Activated T-cell treated with anti-CD3 and anti-CD28 coated beads, Interleukin-2, amount 50 U/mL, for 4 hours (primary cell): ENCODE measurements at places on chromosomes 7 and 10. TPM values are rescaled to one million over a fixed set of nuclear protein-coding genes. Genes with fewer than 3 reads are reported as not detected.

The KLF14 gene
- total RNA-seq, result not detected

The C7orf57 gene
- 0.15 TPM for total RNA-seq

The NCF1 gene
- total RNA-seq, result 1.1 TPM

The ATP6V1F gene
- total RNA-seq, result 120 TPM

The ADAP1 gene
- 75.0 TPM for total RNA-seq

The TLL2 gene
- not detected for total RNA-seq

The IDI2 gene
- total RNA-seq, result not detected

The FEZF1 gene
- not detected for total RNA-seq

DNA sequence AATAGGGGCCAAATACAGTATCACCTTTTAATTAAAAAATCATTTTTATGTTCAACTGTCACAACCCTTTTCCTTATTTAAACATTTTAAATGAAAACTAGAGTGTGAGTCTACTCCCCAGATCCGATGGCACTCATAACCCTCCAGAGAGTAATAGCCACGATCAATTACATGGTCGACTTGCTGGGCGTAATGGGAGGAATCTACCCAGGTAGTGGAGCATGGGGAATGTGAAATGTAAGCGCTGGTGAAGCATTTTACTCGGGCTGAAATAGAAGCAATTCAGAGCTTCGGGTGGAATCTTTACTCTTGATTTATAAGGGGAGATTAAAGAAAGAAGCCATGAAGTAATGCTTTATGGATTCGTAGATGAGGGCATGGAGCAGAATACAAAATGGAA, 321.9 kb downstream of the ACTR3B start:
- no peak for DNase-seq

DNA sequence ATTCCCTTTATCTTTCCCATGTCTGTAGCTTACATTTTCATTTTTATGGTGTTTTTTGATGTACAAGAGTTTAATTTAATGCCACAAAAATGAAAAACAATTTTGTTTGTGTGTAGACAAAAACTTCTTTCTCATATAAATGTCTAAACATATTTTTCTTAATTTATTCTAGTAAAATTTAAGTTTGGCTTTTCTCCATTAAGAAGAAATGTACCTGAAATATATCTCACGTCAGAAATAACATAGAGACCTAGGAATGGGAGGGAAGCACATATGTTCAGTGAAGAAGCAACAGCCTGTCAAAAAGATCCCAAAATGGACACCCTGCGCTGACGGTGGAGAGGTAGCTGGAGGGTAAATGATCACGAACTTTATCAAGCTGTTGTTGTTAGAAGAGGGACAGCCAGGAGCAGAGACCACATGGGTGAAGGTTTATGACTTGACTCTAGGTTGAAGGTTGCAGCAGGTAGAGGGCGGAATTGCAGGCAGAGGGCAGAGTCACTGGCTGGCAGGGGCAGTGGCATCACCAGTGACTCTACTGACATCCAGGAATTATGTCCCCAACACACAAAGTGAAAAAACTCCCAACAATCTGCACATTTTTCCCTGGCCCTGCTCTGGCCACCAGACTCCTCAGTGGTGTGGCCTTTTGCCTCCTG, 225.9 kb upstream of the PRSS58 start:
- no peak for DNase-seq

DNA sequence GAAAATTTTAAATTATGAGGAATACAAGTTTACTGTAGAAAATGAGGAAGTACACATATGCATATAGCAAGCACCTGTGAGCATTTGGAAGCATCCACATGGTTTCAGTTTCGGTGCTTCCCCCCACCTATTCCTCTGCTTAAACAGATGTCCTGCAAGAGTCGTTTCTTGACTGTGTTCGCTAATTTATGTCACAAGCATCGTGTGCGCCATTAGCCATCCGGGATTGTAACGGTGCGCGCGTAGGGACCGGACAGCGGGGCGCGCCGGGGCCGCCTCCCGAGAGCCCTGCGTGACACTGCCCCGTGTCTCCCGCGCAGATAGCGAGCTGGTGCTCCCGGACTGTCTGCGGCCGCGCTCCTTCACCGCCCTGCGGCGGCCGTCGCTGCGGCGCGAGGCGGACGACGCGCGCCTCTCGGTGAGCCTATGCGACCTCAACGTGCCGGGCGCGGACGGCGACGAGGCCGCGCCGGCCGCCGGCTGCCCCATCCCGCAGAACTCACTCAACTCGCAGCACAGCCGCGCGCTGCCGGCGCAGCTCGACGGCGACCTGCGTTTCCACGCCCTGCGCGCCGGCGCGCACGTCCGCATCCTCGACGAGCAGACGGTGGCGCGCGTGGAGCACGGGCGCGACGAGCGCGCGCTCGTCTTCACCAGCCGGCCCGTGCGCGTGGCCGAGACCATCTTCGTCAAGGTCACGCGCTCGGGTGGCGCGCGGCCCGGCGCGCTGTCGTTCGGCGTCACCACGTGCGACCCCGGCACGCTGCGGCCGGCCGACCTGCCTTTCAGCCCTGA, 90.9 kb downstream of the NEURL1 start:
- DNase-seq, result peak; percentile 70

DNA sequence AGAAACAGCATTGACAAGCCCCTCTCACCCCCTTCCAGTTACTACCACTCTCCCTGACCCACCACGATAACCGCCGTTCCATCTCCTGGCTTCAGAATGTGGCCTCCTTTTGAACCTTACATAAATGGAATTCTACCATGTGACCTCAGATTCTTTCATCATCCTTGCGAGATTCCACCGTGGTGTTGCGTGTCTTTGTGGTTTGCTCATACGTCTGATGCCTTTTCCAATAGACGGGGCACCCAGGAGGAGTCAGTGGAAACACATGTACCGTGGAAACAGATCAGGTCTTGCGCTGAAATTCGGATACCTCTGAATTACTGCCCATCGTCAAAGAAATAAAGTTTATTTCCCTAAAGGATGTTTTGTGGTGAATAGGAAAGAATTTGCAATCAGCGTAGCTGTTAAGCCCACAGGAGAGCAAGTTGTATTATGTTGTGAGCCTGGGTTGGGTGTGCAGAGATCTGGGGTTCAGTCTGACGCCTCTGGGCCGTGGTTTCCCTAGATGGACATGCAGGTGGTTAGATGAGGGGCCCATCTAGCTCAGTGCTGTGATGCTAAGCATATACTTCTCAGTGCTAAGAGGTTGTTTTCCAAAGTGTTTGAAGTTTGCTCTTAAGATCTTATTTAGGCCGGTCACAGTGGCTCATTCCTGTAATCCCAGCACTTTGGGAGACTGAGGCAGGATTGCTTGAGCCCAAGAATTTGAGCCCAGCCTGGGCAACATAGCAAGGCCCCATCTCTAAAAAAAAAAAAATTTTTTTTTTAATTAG, 29.1 kb downstream of the GTF2IRD1 start:
- DNase-seq, result no peak

DNA sequence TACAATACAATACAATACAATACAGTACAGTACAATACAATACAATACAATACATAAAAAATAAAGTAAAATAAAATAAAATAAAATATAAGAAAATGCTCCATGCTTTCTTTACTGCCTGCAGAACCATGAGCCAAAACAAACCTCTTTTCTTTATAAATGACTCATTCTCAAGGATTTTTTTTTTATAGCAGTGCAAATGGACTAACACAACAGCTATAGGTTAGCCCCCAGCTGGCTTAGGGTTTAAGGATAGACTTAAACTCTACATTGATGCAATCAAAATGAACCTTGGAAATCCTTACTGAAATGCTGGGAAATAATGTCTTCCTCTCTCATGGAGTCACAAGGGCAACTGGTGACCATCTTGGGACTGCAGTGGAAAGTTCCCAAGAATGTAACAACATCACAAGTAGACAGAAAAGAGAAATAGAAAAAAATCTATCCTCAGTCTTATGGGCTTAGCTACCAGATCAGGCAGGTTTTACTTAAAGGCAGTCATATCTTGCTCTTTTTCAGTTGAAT, 348.9 kb downstream of the ARL4A start:
- no peak for DNase-seq

GRCh38 chr7:95867309-95867708, 95.0 kb downstream of the DYNC1I1 start:
- no peak for DNase-seq

DNA sequence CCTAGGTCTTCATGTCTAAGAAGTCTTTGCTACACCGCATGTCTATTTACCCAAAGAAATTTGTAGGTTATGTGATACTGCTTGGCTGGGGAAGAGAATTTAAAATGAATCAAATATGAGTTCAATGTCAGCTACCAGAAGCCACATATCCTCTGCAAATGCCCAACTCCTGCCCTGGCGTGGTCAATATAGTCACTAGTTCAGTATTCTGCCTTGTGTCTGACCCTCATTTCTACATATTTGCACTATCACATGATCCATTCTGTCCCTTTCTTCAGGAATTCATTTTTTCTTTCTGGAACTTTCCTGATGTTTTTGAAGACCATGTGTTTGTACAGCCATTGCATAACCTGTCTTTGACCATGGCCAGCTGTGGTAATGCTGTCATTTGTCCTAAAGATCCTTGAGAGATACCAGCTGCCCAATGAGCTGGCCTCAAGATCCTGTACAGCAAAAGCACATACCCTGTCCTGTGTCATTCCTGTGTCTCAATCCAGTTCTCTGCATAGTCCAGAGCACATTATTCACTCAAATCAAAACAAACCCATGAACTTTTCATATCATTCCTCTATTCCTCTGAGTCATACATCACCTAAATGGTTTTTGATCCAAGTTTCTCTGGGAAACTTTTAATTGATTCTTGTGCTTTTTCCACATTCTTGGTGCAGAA, 524.5 kb downstream of the PARD3 start:
- no peak for DNase-seq

DNA sequence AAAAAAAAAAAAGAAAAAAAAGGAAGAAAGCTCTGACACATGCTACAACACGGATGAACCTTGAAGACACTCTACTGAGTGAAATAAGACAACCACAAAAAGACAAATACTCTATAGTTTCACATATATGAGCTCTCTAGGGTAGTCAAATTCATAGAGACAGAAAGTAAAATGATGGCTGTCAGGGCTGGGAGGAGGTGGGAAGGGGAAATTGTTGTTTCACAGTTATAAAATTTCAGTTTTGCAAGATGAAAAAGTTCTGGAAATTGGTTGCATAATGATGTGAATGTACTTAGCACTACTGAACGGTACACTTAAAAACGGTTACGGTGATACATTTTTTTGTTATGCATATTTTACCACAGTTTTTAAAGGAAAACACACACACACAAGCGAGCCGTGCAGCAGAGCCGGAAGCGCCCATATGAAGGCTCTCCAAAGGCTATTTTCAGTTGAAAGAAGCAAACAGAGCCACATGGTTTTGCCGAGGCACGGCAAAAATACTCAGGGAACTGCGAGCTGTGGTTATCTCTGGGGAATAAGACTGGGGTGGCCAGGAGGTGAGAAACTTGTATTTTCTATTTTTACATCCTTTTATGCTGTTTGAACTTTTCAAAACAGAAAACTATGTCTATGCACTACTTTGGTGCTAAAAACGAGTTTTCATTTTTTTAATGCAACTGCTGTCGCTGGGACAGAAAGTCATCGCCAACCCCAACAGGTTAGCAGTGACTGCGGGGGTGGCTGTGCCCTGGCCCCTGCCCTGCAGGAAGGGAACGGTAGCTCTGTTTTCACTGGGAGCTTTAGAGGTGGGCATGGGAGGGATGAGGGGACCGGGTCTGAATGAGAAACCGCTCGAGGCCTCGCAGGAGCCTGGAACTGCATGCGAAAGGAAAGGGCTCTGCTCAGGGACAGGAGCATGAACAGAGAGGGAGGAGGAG, 132.9 kb downstream of the OAT start:
- no peak for DNase-seq

DNA sequence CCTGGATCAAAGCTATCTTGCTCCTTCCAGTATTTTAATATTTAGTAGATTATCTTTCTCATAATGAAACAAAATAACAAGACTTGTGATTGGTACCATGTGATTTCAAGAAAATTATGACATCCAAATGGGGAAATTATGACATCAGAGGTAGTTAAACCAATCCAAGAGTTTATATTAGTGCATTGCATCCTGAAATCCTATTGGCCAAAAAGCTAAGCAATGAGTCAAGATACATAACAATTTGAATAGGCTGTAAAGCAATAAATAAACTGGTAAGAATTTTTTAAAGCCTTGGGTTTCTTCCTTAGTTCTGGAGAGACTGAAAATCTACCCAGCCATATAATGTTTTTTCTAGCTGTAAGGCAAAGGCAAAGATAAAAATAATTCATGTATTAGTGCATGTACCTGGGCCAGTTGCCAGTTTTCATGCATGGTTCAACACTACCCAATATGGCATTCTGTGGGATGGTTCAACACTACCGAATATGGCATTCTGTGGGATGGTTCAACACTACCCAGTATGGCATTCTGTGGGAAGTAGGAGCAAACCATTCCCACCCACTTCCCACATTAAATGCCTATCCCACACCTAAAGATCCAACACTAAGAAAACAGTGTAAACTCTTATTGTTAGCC, at the start of gene RNF148:
Gene RNF148, minus strand, starts transcription at position 51 of the 639 bp plus-strand sequence. CDS start 172 bp downstream, outside the sequence.
- no peak for DNase-seq

- DNase-seq, result no peak
Measured at GRCh38 chr7:12584930-12585329, 14.4 kb downstream of the SCIN start.

DNA sequence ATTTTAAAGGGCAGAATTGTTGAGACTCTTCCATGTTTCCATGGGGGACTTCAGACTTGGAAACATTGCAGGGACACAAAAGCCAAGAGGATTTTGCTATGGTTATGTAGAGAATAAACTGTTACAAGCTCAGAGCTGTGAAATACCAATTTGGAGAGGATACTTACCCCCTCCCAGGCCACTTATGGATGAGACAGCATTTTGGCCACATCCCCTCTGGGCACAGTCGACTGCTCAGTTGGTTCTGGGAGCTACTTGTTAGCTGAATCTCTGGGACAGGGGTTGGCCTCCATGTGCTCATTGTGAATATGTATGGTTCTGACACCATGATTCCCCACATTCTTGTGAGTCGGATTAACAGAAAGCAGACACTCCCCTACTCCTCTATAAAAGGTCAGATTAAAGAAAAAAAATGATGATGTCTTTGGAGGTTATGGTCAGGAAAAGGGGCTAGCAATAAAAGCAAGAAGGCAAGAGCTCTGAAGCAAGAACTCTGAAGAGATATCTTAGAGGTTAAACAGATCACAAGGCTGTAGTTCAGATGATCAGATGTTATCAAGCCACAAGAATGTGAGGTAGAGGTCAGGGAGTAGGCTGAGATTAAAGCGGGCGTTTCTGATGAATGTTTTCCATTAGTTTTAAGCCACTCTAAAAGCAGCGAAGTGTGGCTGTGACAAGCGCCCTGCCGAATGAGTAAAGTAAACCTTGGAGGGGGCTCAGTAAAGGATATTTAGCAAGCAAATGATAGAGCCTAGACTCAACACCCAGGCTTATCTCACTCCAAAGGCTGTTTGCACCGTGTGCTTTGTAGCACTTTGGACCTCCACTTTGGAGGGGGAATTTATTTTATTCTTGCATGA, 17.2 kb downstream of the STAMBPL1 start:
- DNase-seq, result peak; percentile 12

- DNase-seq, result no peak
Measured at GRCh38 chr7:25223206-25223605, 5.1 kb downstream of the NPVF start.

- DNase-seq, result no peak
Measured at GRCh38 chr10:30151581-30152389, 92.4 kb upstream of the JCAD start.

- DNase-seq, result no peak
Measured at GRCh38 chr7:78326876-78327275, 528.3 kb downstream of the PHTF2 start.

- no peak for DNase-seq
Measured at GRCh38 chr7:70893971-70894715, 237.8 kb upstream of the GALNT17 start.

- no peak for DNase-seq
Measured at GRCh38 chr10:46545861-46546590, 10.4 kb downstream of the GPRIN2 start.

GRCh38 chr7:5629941-5630340, 151.5 kb downstream of the RNF216 start:
- DNase-seq, result peak; percentile 44
